ENCODE measurements at places on chromosomes 5 and 9.

DNA sequence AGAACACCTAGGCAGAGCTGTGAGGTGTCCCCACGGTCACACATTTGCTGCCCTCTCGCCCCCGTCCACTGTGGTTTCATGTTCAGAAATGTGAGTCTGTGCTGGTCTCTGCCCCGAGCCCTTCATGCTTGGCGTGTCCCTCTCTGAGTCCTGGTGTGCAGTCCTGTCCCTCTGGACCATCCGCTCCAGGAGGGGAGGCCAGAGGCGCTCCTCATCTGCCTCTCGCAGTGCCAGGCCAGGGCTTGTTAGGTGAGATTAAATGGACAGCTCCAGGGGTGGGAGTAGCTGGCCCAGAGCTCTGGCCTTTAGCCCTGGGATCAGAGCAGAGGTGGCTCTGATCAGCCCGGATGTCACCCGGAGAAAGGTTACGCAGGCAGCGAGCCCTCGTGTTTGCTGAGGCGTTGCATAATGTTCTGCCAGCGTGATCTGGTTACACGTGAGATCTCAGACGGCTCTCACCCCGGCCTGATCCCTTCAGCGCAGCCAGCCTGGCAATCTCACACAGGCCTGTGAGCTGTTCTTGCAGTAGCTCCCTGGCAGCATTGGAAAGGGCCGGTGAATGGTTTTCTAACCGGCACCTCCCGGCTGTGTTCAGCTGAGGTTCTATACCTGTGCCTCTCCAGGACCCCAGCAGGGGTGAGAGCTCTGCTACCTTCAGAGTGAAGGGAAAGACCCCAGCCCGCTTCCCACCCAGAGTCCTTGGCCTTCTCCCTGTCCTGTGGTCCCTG lies 24.5 kb downstream of the PTGES2 start:
- no peak overlapping the region for H3K4me3 ChIP-seq
- H3K4me1 ChIP-seq: peaks cover 27% of the 10 kb centered on the region
- H3K36me3 ChIP-seq: peaks cover 54% of the 10 kb centered on the region
- no peak for DNase-seq
- peak overlapping the region; percentile 42 for H3K27ac ChIP-seq
- H3K27me3 ChIP-seq: no peaks in the 10 kb centered on the region

DNA sequence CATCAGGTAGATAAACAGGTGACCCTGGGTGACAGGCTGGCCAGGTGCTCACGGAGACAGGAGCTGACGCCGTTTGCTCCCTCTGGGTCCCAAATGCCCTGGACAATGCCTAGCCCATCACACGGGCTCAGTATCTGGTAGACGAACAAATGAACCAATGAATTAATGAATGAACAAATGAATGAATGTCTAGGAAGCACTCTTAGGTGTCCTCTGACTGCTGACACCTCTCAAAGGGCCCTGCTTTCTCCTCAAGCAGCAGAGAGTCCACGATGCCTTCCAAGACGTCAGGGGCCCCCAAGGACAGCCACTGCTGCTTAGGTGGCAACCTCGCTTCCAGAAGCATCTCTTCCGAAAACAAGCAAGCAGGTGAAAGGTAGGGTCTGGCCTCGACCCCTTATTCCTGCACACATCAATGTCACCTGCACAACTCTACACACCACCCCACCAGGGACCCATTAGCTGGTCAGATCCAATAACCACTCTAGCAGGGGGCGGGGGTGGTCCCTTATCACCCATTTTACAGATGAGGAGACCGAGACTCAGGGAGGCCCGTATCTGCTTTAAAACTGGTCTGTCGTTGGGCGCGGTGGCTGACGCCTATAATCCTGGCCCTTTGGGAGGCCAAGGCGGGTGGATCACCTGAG lies 45.2 kb downstream of the VAV2 start:
- no peaks in the 10 kb centered on the region for H3K4me1 ChIP-seq
- no peak overlapping the region for H3K4me3 ChIP-seq
- no peaks in the 10 kb centered on the region for H3K36me3 ChIP-seq
- H3K27ac ChIP-seq: no peak overlapping the region

- H3K36me3 ChIP-seq: no peaks in the 10 kb centered on the region
- H3K4me1 ChIP-seq: peaks cover 26% of the 10 kb centered on the region
- DNase-seq: no peak
- H3K27ac ChIP-seq: no peak overlapping the region
Measured at GRCh38 chr5:73694089-73694488, 68.1 kb downstream of the ARHGEF28 start.

DNA sequence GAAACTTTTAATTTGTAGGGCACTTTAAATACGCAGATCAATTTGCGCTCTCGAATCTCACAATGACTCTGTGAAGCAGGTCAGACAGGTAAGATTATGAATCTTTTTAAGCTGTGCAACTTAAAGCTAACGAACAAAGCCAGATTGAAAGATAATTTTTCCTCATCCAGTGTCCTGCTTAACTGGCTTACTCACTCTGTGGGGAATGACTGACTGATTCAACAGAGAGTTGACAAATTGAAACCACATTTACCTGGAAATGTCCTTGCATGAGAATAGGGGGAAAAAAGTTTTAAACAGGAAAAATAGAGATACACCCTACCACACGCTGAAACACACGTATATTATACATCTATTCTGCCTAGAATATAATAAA lies 187.9 kb downstream of the MAN2A1 start:
- no peak overlapping the region for H3K4me3 ChIP-seq
- peaks cover 2% of the 10 kb centered on the region for H3K27me3 ChIP-seq
- H3K4me1 ChIP-seq: peaks cover 6% of the 10 kb centered on the region
- no peaks in the 10 kb centered on the region for H3K36me3 ChIP-seq
- H3K27ac ChIP-seq: no peak overlapping the region

GRCh38 chr9:114745879-114746550 lies 59.8 kb downstream of the TNFSF15 start:
- no peaks in the 10 kb centered on the region for H3K36me3 ChIP-seq
- H3K27me3 ChIP-seq: peaks cover 2% of the 10 kb centered on the region
- H3K27ac ChIP-seq: no peak overlapping the region
- H3K4me3 ChIP-seq: no peak overlapping the region
- peaks cover 11% of the 10 kb centered on the region for H3K4me1 ChIP-seq

DNA sequence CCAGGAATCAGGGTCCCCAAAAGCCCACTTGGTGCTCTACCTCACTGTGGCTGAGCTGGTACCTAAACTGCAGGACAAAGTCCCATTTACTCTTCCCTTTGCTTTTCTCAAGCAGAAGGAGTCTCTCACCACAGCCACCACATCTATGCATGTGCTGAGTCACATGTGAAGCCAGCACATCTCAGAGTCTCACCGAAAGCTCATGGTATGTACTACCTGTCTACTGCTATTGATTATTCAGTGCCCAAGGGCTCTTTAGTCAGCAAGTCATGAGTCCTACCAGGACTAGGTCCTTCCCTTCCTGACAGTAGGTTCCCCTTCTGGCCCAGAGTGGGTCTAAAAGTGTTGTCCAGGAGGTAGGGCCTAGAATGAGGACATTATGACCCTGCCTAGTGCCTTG lies 130.7 kb upstream of the NTRK2 start:
- DNase-seq: no peak
- no peak overlapping the region for H3K27ac ChIP-seq
- no peaks in the 10 kb centered on the region for H3K36me3 ChIP-seq
- no peaks in the 10 kb centered on the region for H3K4me1 ChIP-seq

GRCh38 chr9:37747271-37747753 lies 6.3 kb upstream of the TRMT10B start:
- peak; percentile 34 for DNase-seq
- H3K27me3 ChIP-seq: peaks cover 2% of the 10 kb centered on the region
- no peak overlapping the region for H3K27ac ChIP-seq
- no peaks in the 10 kb centered on the region for H3K36me3 ChIP-seq
- H3K4me1 ChIP-seq: no peaks in the 10 kb centered on the region

- H3K36me3 ChIP-seq: no peaks in the 10 kb centered on the region
- H3K27ac ChIP-seq: no peak overlapping the region
Measured at GRCh38 chr9:106478312-106478711, 384.7 kb upstream of the ZNF462 start.

GRCh38 chr5:67133217-67133616 lies 63.4 kb downstream of the CD180 start:
- no peak for DNase-seq
- H3K4me1 ChIP-seq: no peaks in the 10 kb centered on the region
- no peak overlapping the region for H3K27ac ChIP-seq
- no peaks in the 10 kb centered on the region for H3K27me3 ChIP-seq
- no peak overlapping the region for H3K4me3 ChIP-seq

- no peak for DNase-seq
- no peaks in the 10 kb centered on the region for H3K36me3 ChIP-seq
- H3K4me1 ChIP-seq: no peaks in the 10 kb centered on the region
- no peak overlapping the region for H3K4me3 ChIP-seq
- H3K27me3 ChIP-seq: peaks cover 34% of the 10 kb centered on the region
Measured at GRCh38 chr5:107772418-107773310, 101.9 kb upstream of the EFNA5 start.

DNA sequence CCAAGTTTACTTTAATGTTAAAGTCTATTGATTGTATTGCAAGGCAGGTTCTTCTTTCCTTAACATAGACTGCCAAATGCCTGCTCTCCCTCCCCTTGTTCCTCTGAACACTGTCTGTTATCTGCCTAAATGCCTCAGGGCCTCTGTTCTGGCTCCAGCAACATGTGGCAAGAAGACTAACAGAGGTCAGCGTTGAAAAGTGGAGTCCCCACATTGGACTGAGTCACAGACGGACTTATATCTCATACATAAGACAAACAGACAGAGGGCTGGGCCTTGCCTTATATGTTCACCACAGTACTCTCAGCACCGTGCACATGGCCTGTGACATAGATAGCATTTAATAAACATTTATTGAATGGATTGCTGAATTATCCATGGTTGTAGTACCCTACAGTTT lies 91.4 kb downstream of the TSSK1B start:
- peaks cover 32% of the 10 kb centered on the region for H3K27me3 ChIP-seq
- H3K36me3 ChIP-seq: no peaks in the 10 kb centered on the region
- H3K4me1 ChIP-seq: peaks cover 2% of the 10 kb centered on the region
- DNase-seq: no peak
- H3K27ac ChIP-seq: no peak overlapping the region

GRCh38 chr5:176542596-176543427 lies 5.6 kb upstream of the RNF44 start:
- H3K4me1 ChIP-seq: peaks cover 46% of the 10 kb centered on the region
- peak overlapping the region; percentile 86 for H3K27ac ChIP-seq

DNA sequence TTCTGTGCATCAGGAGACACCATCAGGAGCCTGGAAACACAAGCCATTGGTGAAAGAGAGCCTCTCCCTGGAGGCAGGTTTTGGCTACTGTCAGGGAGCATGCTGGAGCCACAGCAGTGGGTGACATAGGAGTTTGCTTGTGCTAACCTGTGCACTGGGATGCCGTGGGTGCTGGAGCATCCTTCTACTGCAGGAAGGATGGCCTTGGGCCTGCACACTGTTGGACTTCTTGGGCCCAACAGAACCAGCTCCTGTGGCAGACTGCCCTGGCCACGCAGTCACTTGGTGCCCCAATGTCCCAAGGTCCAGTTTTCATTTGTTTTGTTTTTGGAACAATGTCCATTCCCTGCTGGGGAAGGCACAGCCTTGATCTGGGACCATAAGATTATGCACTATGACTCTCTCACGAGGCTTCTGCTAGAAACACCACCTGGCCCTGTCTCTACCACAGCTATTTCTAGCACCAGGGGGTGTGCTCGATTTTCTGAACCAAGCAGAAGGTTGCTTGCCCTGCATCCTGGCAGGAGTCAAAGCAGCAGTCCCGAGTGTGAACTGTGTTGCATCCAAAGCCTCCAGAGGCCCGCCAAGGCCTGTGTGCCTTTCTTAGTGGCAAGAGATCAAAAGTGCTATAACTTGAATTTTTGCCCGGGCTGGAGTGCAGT lies 5.5 kb upstream of the LTC4S start:
- no peak for DNase-seq
- H3K4me1 ChIP-seq: peaks cover 3% of the 10 kb centered on the region
- no peak overlapping the region for H3K4me3 ChIP-seq

GRCh38 chr9:9973062-9973461 lies 639.7 kb downstream of the PTPRD start:
- no peak for DNase-seq
- H3K36me3 ChIP-seq: no peaks in the 10 kb centered on the region
- H3K27ac ChIP-seq: no peak overlapping the region

DNA sequence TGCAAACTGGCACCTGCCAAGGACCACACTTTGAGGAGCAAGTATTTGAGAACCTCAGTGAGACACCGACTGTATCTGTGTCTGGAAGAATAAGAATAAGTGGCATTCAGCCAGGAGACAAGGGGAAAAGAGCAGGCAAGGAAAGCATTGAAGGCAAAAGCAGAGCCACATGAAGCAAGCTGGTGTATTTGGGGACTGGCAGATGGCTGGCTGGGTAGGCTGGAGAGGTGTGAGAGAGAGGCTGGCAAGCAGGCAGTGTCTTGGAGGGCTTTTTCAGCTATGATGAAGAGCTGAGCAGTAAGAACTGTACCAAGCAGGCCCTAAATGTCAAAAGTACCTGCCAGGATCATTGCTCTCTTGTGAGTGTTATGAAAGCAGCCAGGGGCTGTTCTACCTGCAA lies 14.1 kb upstream of the C5orf58 start:
- H3K36me3 ChIP-seq: no peaks in the 10 kb centered on the region
- no peaks in the 10 kb centered on the region for H3K4me1 ChIP-seq
- no peak for DNase-seq
- no peak overlapping the region for H3K27ac ChIP-seq
- no peak overlapping the region for H3K4me3 ChIP-seq

GRCh38 chr5:36462295-36463021 lies 143.9 kb upstream of the SLC1A3 start:
- H3K27ac ChIP-seq: no peak overlapping the region
- no peaks in the 10 kb centered on the region for H3K36me3 ChIP-seq
- H3K4me1 ChIP-seq: peaks cover 2% of the 10 kb centered on the region
- DNase-seq: no peak
- no peak overlapping the region for H3K4me3 ChIP-seq

- no peak overlapping the region for H3K27ac ChIP-seq
- H3K27me3 ChIP-seq: no peaks in the 10 kb centered on the region
- peaks cover 70% of the 10 kb centered on the region for H3K36me3 ChIP-seq
- DNase-seq: no peak
- H3K4me3 ChIP-seq: no peak overlapping the region
Measured at GRCh38 chr9:127890053-127890452, 9.3 kb downstream of the ST6GALNAC6 start.

GRCh38 chr5:83281658-83282057 lies 189.9 kb upstream of the VCAN start:
- H3K27me3 ChIP-seq: no peaks in the 10 kb centered on the region
- no peaks in the 10 kb centered on the region for H3K4me1 ChIP-seq
- no peak overlapping the region for H3K4me3 ChIP-seq
- H3K36me3 ChIP-seq: no peaks in the 10 kb centered on the region
- H3K27ac ChIP-seq: no peak overlapping the region
- no peak for DNase-seq

DNA sequence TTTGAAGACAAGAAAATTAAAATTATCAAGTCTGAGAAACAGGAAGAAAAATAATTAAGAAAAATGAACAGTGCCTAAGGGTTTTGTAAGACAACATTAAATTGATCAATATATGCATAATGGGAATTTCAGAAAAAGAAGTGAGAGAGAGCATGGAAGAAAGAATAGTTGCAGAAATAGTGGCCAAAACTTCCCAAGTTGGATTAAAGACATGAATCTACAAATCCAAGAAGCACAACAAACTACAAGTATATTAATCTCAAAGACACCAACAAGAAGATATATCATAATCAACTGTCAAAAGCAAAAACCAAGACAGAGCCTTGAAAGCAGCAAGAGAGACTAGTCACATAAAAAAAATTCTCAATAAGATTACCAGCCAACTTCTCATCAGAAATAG lies 488.0 kb downstream of the RASEF start:
- H3K27me3 ChIP-seq: no peaks in the 10 kb centered on the region
- no peak overlapping the region for H3K27ac ChIP-seq
- H3K36me3 ChIP-seq: no peaks in the 10 kb centered on the region
- no peaks in the 10 kb centered on the region for H3K4me1 ChIP-seq
- no peak for DNase-seq

All from activated T-helper 2 cell treated with anti-CD3 and anti-CD28 coated beads, Interferon-gamma antibody, Interleukin-2, Interleukin-4, amounts not matched to agents 10 μg/mL and 5 μg/mL and 100 μg/mL, durations not matched to agents 14 hours and 24 hours and 36 hours (primary cell).